ENCODE measurements at places on chromosomes 4 and X.
A peak's percentile ranks its signal among the peaks of the same experiment; 100 is the strongest.

GRCh38 chrX:109954955-109955354 lies 48.0 kb upstream of the TMEM164 start:
- no peak for DNase-seq

DNA sequence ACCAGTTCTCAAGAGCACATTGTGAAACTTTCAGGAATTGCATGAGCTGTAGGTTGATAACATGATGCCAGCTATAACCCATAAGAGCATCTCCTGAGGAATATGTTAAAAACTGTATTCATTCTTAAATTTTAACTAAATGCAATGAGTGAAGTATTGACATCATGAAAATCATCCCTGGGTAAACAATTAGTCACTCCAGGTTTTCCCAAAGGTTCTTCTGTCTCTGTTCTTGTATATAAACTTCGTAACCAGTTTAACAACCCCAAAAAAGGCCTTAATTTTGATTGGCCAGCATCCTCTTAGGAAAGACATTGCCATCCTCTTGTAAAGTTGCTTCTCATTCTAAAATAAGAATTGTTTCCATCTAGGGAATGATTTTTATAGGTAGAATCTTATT lies 80.4 kb downstream of the TET2 start:
- DNase-seq: no peak

DNA sequence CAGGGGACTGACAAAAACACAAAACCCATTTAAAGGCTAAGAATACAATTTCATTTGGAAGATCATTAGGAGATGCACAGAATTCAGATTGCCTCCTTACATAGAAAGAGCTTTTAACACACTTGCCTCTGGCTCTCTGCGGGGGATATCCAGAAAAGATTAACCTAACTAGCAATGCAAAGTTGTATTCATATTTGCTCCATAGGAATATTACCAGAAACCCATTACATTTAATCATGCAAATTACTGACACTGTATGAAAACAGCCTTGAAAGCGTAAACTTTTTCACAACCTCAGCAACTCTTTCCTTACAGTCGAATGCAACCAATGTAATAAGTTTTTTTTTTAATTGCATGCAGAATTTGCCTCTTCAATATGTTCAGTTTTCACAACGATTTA lies 1087.3 kb upstream of the PRKX start:
- DNase-seq: no peak

- no peak for DNase-seq
These were observed 390.0 kb upstream of the NWD2 start for GRCh38 chr4:36854554-36854953.

DNA sequence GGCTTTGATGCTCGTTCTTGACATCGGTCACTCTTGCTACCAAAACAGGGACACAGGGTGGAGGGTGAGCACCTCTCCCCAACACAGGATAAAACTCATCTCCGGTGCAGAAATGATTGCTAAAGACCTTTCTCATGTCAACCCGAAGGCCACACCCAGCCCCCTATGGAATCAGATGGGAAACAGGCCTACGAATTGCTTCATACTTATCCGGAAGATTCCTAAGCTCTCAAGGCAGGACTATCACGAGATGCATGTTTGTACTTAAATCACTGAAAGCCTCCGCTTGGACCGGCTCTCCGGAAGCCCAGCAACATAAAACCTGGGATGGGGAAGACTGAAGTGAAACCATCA lies 74.9 kb downstream of the MTMR1 start:
- DNase-seq: no peak

- no peak for DNase-seq
These were observed 9.5 kb upstream of the RGN start for GRCh38 chrX:47068720-47069119.

DNA sequence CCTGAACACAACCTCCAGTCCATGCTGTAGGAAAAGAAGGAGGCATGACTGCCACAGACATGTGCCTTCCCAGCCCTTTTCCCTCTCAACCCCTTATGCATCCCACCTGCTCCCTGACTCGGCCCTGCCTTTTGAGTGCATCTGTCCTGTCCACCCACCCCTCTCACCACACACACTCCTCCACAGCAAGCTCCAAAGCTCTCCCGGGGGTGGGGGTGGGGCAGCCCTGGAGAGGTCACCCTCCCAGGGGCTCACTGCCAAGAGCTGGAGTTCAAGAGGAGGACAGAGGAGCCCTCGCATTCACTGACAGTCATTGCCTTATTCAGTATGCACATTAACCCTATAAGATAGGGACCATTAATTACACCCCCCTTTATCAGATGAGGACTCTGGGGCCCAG lies 46.6 kb upstream of the MAMLD1 start:
- no peak for DNase-seq

- DNase-seq: no peak
These were observed 128.0 kb downstream of the SNCA start for GRCh38 chr4:89708903-89709421.

- no peak for DNase-seq
These were observed 519.2 kb downstream of the RPA4 start for GRCh38 chrX:97402903-97403302.

GRCh38 chr4:73345399-73345975 lies 58.6 kb upstream of the ALB start:
- DNase-seq: no peak

- DNase-seq: no peak
These were observed 12.5 kb downstream of the BLOC1S4 start for GRCh38 chr4:6728320-6729029.

GRCh38 chr4:104591510-104591911 lies 96.8 kb upstream of the CXXC4 start:
- peak; percentile 96 for DNase-seq

GRCh38 chr4:27947302-27947701 lies 1086.7 kb downstream of the STIM2 start:
- DNase-seq: no peak

GRCh38 chrX:102723456-102723855 lies 2.9 kb downstream of the GPRASP3 start:
- no peak for DNase-seq

- no peak for DNase-seq
These were observed 366.7 kb upstream of the FAM241A start for GRCh38 chr4:111778543-111778942.

GRCh38 chr4:15938182-15938581 lies 358 bp downstream of the FGFBP1 start:
- DNase-seq: no peak

- DNase-seq: no peak
These were observed 2.9 kb downstream of the MSL3 start for GRCh38 chrX:11760958-11761357.

DNA sequence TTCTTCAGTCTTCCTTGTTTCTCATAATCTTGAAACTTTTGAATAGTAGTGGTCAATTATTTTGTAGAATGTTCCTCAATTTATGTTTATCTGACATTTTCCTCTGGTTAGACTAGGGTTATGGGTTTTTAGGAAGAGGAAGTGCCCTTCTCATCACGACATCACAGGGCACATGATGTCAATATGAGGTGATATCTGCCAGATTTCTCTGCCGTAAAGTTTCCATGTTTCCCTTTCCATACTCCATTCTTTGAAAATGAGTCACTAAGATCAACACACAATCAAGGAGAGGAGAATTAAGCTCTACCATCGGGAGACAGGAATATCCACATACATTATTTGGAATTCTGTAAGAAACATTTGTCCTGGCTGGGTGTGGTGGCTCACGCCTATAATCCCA lies 28.4 kb downstream of the RP2 start:
- no peak for DNase-seq

DNA sequence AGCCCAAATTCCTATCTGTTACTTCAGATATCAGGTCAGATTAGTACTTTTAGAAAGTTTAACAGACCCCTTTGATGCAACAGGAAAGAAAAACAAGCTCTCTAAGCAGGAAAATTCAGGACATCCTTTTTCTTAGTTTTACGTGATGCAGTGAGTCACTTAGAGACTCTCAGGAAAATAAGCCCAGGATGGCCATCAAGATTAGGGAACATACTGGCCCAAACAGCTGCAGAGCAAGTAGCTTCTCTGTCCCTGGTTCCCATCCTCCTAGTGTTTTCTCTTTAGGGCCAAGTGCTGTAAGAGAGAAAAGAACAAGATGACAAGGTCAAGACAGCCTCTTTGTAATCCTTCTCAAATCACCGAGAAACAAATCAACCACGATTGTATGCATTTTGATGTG lies 219.1 kb downstream of the ZNF674 start:
- no peak for DNase-seq

- no peak for DNase-seq
These were observed 616 bp downstream of the MAML3 start for GRCh38 chr4:140153419-140153717.

- DNase-seq: no peak
These were observed 40.2 kb upstream of the ZNF81 start for GRCh38 chrX:47796433-47796906.

DNA sequence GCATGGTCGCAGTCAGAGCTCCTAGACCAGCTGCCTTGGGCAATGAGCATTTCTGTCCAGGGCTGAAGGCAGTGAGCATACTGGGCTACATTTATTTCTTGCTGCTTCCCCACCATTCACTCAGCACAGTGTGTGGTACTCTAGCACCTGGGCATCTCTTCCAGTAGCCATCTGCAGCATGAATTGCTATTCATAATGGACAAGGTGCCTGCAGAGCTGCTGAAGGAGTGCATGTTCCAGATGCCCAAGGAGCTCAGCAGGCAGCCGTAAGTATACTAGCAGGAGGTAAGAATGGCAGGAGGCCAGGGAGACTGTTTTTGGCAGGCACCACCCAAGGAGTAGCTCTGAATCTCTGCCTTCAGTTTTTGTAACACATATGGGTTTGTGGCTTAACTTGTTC lies 110.4 kb upstream of the RXFP1 start:
- DNase-seq: no peak

DNA sequence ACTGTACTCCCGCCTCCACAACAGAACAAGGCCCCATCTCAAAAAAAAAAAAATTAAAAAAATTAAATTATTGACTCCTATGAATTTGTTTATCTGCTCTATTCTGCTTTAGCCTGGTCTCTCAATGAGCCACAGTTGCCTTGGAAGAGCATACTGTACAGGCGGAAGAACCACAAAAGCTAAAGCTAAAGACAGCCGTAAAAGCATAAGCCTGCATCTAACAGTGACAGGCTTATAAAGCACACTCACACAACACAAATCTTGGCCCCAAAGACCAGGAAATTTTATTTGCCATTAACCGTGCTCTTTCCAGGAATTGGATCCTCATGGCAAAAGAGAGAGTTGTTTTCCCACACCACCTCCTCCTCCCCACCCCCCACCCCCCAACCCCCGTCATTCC lies 53.5 kb upstream of the KLF3 start:
- DNase-seq: no peak

GRCh38 chr4:40143926-40144508 lies 52.8 kb upstream of the RHOH start:
- no peak for DNase-seq

- no peak for DNase-seq
These were observed 2.1 kb downstream of the MAGEA10 start for GRCh38 chrX:152136312-152136711.

DNA sequence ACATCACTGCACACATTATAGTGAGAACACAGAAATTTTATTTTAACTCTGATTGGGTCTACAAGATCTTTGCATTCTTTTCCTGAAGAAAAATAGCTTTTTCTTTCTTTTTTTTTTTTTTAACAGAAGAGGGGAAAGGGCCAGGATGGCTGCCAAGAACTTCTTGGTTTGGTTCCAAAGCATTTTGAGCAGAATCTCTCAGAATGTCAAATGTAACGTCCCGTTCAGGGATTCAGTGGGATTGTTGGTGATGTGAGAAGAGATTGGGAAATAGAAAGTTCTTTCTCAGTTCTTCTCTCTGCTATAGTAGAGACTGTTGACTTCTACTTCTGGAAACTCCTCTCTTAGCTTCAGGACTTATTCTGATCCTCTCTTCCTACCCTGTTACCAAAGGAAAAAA lies 70.9 kb upstream of the CBR4 start:
- DNase-seq: no peak

DNA sequence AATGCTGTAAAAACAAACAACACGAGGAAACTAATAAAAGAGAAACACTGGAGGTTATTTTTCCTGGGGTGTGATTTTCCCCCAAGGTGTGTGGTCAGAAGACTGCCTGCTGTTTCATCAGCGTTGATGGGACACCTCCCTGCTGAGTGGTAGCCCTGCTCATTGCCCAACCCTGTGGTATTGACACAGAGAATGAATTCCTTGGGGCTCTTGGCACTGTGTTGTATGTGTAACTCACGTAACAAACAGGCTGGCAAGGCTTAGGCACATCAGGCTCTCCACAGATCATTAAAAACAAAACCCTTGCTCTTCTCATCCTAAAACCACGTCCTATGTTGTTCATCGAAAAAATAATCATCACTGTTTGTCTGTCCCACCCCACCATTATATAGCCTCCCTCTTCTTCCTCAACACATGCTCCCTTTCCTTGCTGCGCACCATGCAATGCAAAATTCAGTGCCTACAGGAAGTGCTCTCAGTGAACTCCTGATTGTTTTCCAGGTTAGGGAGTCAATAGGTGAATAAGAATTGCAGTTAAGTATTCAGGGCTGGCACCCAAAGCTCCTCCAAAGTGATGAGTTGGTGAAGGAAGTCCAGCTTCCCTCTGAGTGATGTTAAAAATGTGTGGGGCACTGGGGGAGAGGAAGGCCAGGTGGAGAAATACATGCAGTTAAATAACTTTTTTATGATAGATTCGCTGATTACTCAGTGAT lies 11.4 kb upstream of the PUDP start:
- DNase-seq: no peak

DNA sequence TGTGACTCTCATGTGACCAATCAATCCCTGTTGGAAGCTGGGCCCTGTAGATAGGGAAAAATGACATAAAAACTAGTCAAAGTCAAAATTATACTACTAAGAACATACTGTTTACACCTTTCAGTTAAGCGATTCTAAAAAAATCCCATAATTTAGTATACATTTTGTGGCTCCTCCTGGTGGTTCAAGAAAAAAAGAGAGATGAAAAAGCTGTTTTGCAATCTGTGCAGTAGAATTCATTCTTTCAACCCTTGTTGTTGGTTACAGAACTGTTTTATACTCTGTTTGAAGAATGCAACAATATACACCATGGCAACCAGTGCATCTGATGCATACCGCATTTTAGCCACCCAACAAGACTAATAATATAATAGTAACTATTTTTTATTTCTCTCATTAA lies 66.8 kb upstream of the ANK2 start:
- no peak for DNase-seq

DNA sequence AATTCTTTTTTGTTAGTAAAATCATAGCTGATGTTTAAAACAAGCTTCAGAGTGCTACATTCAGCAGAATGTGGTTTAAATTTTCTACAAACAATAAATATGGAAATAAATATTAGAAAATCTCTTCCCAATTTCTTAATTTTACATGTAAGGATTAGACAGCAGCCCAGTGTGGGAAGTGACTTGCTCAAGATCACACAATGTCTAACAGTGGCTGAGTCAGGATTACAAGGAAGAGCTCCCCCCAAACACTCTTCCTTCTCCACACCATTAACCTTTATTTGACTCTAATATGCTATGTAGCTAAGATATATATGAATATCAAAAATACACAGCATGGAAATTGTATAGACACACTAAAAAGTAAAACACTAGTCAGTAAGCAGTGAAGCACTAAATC lies 59.5 kb downstream of the SLC10A7 start:
- no peak for DNase-seq

GRCh38 chrX:104435249-104435648 lies 130.8 kb upstream of the IL1RAPL2 start:
- DNase-seq: peak; percentile 12

Measured in NCI-H1092 (cell line).